ENCODE measurements at places on chromosomes 5 and 9.
A peak's percentile ranks its signal among the peaks of the same experiment; 100 is the strongest.

DNA sequence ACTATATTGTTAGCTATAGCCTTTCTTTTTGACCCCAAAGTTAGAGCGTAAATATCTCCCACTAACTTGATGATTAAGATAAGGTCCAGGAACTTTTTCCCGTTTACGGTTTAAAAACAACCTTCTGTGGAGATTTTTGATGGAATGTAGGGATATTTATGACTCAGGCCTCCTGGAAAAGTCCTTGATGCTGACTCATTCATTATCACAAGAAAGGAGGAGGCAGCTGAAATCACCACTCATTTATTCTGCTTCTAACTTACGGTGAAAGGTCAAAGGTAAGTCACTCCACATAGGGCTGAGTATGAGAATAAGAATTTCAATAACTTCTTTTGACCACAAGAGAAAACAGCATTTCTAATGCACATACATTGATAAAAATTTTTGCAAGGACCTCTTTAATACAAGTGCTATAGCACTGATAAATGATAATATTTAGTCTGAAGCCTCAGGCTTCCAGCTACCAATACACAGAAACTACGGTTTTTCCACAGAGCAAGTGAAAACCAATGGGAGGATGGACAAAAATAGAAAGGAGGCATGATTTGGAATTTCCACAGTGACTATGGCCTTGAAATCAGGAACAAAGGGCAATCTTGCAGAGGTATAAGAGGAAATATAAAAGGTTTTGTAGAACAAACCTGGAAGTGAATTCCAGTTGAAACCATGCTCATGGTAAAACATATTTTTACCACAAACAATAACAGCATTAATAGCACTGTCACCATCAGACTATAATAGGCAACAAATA lies 146.5 kb downstream of the PPP2R2B start:
- DNase-seq, result no peak

DNA sequence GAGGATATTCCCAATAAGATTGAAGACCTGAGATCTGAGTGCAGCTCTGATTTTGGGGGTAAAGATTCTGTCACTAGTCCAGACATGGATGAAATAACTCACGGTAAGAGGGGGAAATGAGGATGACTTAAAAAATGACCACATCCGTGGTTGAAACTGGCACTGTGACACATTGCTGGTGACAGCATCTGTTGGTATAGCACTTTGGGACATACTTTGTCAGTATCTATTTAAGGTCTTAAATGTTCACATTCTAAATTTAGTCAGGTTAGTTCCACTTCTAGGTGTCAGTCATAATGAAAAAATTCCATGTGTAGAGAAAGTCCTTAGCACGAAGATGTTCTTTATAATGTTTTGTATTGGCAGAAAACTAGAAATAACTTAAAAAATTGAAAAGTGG lies 70.9 kb downstream of the GAPVD1 start:
- no peak for DNase-seq

DNA sequence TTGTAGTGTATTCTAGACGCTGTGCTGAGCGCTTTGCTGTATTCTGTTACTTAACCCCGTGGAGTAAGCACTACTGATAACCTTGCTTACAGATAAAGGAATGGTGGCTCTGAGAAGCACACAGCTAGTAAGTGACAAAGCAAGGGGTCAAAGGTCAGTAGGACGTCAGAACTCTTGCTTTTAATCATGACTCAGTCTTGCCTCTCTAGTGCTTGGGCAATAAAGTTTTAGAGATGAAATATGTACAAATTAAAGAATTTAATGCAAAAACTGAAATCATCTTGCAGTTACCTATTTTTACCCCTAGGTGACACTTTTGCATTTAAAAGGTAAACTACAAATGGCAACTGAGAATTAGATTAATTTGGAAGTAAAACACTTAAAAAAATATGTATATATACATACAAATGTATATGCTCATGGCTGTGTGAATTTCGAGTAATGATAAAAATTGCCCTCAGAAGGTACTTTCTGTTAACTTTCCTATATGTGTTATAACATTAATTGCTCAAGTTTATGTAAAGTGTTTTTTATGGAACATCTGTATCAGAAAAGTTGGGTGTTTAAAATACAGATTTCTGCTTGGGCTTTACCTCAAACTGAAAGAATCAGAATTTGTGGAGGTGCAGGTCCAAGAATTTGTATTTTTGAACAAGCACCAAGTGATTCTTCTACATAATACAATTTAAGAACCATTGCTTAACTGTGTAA lies 175.1 kb upstream of the DAB2 start:
- DNase-seq, result peak; percentile 13

- no peak for DNase-seq
Observed at GRCh38 chr5:157566902-157567489, 8.6 kb downstream of the ADAM19 start.

DNA sequence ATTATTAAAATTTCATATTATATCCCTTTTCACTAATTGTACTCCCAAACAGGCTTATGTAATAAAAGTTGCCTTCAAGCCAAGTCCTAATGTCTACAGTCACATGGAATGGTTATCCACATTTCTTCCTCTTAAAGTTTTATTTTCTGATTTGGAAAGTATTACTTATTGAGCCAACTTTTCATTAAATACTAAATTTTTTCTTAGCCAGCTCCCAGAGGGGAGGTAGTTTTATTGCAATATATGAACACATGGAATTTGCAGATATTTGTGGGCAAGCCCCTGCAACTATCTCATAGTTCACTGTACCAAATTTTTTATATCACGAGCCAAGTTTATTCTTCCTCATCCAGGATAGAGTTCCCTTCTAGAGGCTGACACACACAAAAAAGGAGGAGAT lies 332.8 kb upstream of the PTGER4 start:
- no peak for DNase-seq

DNA sequence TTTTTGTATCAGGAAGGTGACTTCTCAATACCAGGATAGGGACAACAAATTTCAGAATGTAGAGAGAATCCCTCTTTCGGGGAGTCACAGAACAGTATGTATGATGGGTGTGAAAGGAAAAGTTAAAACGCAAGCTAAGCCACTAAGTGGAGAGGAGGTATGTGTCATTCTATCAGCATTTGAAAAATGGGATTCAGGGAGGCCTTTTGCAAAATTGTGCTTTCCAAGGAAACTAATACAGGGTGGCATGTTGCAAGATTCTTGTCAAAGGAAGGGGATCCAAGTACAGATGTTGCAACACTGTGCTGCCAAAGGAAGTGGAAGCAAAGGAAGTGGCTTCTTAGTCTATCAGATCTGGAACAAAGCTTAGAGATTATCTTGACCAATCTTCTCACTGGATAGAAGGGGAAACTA lies 12.6 kb upstream of the TNIP1 start:
- DNase-seq, result no peak

DNA sequence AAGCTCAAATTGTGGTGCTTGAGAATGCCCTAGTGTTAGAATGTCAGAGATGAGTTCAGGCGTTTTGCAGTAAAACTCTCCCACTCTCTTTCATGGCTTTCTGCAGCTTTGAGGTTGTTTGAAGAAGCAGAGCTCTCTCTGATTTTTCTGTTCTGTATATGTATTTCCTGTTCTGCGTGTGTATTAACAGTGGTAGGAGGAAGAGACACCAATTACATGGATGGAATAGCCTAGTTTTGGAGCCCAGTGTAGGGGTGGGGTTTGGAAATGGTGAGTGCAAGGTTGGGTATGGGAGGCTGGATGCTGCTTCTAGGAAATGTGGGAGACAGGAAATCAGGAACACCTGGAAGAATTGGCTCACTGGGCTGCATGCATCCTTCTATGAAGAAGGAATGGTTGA lies 12.4 kb downstream of the LARP1 start:
- DNase-seq, result no peak

- DNase-seq, result no peak
Observed at GRCh38 chr9:81125446-81126092, 563.8 kb downstream of the TLE1 start.

DNA sequence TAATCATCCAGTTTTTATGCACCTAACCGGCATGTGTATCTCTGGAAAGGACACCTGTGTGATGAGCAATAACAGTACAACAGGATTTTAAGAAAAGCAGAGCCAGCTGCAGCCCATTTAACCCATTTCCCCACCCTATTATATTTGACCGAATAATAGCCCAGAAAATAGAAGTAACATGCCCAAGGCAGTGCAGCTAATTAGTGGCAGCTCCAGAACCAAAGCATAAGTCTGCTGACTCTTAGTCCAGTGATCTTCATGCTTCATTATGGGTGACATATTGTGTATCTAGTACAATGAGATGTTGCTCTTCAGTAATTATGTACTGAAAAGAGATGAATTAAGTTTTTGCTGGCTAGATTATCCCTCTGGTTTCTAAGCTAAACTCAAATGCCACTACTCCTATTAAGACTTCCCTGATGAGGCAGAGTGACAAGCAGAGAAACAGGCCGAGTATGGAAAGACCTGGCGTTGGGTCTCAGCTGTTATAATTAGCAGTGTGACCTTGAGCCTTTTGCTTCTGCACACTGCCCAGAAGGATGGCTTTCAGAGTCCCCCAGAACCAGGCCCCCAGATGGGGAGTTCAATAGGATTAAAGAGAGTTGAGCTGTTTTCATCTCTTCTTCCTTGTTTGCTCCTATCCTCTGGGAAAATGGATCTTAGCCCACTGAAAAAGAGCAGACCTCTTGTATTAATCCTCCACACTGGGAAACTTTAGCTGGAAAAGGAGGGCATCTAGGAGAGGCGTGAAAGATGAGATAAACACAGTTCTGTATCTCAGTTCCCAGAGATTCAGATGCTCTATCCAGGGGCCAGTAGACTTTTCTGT lies 10.8 kb upstream of the C1QTNF3 start:
- DNase-seq, result no peak

GRCh38 chr5:128408622-128409021 lies 129.4 kb downstream of the FBN2 start:
- DNase-seq, result no peak

GRCh38 chr9:132507670-132508469 lies 74.5 kb upstream of the BARHL1 start:
- peak; percentile 59 for DNase-seq

GRCh38 chr5:65086234-65086890 lies 317.6 kb downstream of the CWC27 start:
- no peak for DNase-seq

DNA sequence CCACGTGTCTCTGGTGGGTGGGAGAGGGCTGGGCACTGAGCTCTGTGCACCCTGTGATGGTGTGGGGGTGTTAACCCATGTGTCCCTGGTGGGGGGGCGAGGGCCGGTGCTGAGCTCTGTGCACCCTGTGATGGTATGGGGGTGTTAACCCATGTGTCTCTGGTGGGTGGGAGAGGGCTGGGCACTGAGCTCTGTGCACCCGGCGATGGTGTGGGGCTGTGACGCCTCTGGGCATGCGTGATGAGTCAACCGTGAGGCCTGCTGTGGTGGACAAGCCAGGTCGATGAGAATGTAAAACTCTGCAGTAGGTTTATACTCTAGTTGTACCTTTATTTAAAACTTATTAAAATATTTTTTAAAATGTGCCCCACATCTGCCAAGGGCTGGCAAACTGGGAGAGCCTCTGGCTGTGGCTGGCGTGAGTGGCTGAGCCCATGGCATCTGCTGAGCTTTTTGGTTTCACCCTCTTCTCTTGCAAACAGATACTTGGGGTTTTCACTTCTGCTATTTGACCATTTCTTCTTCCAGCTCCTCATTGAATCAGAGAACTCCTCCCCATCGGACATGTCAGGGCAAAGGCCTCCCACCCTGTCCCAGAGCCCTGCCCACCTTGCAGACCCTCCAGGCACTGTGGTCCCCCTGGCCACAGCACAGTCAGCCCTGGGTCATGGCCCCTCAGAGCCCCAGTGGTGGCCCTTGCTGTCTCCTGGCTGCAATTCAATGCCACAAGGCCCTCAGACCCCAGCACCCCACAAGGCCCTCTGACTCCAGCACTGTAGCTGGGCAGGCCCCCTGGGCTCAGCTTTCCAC lies 18.5 kb upstream of the EXOC3 start:
- DNase-seq, result no peak

DNA sequence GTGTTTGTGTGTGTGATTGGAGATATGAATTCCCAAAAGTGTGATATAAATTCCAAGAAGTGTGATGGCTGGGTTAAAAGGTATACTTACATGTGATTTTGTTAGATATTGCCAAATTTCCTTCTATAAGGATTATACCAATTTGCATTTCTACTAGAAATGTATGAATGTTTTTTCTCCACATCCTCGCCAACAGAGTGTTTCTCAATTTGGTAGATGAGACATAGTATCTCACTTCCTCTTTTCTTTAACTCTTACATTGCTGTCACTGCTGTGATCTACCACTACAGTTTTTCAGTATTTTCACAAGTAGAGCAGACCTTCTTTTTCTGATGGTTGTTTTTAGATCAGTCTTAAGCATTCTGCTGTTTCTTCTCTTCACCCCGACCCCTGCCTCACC lies 111.3 kb downstream of the FER start:
- peak; percentile 30 for DNase-seq

GRCh38 chr9:137199411-137200121 lies 975 bp downstream of the TPRN start:
- no peak for DNase-seq

GRCh38 chr5:38157024-38157423 lies 101.3 kb upstream of the EGFLAM start:
- DNase-seq, result no peak

DNA sequence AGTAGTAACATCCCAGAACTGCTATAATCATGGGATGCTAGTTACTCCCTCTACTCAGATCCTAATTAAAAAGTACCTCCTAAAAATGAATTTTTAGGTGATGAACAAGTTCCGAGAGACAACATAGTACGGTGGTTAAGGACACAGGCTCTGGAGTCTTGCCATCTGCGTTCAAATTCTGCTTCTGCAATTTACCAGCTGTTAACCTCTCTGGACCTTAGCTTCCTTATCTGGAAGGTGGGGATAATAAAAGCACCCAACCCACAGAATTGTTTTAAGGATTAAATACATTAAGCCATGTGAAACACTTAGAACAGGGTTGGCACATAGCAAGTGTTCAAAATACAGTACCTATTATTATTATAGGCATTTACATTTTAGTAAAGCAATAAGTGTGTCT lies 77.5 kb upstream of the XPA start:
- DNase-seq, result peak; percentile 17

GRCh38 chr9:125150349-125151245 lies 7.3 kb upstream of the SCAI start:
- peak; percentile 52 for DNase-seq

- DNase-seq, result no peak
Observed at GRCh38 chr5:14672484-14673394, 8.2 kb downstream of the OTULIN start.

DNA sequence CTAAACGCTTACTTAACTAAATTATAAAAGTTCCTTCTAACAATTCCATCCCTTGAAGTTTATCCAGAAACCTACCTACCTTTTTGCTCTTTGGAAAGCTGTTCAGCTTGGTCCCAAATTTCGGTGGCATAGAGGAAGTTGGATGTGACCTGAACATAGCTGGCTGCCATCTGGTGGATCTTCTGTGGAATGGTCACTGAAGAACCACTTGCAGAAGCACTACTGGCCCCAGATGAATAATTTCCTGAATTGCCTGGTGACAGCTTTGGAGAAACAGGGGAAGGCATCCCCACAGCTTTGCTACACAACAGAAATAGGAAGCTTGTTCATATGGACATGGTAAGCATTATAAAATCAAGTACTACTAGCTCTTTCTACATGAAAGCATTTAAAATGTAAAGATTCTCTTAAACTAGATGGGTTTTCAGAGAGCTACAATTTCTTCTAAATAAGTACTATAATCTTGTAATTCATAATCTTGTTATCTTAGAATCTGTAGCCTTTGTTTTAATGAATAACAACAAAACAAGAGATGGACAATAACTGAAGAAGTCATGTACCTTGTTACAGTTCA lies 9.9 kb downstream of the LEAP2 start:
- peak; percentile 77 for DNase-seq

- no peak for DNase-seq
Observed at GRCh38 chr5:114243972-114244317, 117.9 kb upstream of the KCNN2 start.
